Left ventricle myocardium inferior (tissue), 1 donor: ENCODE measurements at places on chromosomes 11 and 22. TPM values are rescaled to one million over a fixed set of nuclear protein-coding genes. Genes with fewer than 3 reads are reported as not detected.

DNA sequence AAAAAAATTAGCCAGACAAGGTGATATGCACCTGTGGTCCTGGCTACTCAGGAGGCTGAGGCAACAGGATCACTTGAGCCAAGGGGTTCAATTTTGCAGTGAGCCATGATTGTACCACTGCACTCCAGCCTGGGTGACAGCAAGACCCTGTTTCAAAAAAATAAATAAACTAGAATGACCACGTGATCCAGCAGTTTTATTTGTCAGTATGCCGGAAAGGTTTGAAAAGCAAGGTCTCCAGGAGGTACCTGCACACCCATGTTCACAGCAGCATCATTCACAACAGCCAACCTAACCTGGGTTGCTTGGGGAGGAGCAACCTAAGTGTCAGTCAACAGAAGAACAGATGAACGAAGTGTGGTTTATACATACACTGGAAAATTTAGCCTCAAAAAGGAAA is 78.7 kb upstream of the SEPTIN5 start:
- no peak for DNase-seq

DNA sequence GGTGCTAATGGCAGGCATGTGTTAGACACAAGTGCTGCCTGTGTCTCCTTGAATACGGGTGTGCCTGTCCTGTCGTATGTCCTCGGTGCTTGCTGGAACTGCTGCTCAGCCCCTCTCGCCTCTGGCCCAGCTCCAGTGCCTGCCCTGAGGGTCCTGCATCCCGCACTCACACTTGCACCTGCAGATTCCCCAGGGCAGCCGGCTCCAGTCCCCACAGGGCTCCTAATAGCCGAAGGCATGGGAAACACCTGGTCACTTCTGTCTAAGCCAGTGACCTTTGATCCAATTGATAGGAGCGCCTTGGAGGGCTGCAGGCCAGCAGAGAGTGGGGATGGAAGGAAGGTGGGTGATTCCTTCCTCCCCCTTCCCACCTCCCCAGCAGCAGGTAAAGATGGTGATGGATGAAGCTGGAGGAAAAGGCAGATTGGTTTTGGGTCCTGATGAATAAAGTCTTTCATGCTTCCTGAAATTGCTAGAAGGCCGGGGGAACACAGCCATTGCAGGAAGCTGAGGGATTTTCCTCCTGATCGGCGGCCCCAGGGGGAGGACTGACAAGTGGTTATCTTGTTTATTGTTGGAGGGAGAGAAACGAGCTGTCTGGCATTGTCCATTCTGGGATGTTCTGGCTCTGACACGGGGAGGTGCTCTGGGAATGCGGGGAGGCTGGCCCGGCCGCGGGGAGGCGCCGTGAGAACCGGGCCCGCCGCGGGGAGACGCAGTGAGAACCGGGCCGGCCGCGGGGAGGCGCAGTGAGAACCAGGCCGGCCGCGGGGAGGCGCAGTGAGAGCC is 110.9 kb upstream of the B3GAT1 start:
- peak; percentile 5 for DNase-seq

DNA sequence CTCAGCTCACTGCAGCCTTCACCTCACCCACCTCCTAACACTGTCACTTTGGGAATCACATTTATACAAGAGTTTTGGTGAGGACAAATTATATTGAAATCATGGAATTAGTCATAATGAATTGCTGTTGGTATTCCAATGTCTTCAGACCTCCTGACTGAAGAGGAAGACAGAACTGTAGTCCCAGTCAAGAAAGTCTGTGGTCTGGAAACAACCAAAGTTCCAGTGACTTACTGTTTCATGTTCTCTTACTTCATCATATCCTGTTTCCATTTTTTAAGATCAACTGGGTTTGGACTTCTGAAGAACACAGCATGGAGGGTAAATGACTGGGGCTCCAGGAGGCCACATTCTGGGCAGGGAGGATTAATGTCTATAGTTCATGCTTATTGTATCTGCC is 43.0 kb upstream of the HIPK3 start:
- DNase-seq: no peak

DNA sequence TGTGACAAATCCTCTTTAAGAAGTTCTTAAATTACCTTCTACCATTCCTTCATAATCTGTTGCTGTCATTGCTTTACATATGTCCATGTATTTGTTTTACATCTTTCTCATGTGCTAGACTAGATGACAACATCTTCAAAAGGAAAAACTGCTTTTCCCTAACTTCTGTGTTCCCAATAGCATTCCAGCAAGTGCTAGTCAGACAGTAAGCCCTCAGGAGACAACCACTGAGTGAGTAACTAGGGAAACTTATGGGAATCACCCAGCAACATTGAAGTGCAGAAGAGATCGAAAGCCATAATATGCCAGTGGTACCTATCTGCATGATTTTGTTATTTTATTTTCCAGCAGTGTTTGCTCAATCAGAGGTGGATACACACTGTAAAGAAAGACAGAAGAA is 889.7 kb upstream of the API5 start:
- no peak for DNase-seq

DNA sequence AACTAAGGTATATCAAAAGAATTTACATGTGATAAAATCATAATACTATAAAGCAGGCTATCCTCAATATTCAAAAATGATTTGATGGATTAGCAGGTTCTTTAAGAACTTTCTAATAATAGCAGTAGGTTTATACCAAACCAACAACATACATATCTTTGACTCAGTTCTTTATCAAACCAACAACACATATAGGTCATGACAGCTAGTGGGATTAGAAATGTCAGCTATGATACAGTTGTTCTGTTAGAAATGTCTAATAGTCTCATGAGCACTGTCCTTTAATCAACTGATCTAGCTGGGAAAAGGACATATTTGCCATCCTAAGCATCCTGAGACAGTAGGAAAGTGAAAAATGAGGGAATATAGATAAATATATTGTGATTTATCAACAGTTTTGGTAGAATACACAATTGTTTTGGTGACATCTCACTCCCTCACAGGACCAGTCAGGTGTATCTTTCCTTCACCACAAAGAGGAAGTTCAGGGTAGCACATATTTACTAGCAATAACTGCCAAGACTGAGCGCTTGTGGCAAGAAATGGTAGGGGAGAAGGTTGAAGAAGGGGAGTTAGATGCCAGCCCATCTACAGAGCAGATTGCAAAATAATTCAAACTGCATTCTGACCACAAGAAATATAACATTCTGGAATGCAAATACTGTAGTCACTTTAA is 90.8 kb upstream of the APOA1 start:
- DNase-seq: no peak

DNA sequence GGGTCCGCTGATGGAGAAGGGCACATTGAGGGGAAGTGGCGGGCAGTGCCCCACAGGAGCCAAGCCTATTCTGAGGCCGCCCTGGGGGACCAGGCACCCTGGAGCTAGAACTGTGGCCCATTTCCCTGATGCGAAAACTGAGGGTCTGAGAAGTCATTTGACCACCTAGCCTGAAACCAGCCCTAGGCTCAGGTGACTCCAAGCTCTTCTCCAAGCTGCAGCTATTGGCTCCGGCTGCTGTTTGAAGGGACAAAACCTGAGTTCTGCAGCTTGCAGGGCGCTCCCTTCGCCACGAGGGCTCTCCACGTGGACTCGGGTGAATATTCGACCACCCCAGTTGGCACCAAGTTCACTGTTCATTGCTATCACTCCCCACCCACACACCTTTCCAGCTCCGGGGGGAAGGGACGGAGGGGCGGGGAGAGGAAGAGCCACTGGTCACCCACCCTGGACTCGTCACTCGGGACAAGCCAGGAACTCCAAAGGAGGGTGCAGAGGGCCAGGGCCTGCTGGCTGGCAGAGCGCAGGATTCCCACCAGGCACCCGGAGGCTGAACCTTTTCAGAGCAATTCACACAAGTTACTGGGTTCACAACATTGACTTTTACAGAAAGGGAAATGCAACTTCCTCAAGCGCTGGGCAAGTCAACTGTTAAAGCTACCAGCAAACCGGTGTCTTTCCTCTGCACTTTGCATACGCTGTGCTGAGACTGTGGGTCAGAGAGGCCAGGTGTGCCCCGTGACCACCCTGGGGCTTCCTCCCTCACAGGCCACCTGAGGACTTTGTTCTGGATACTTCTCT is 1.1 kb upstream of the RAC2 start:
- no peak for DNase-seq

- no peak for DNase-seq
These were observed 52.1 kb upstream of the CAPRIN1 start for GRCh38 chr11:33999393-33999792.

- no peak for DNase-seq
These were observed 9.4 kb downstream of the PLAAT2 start for GRCh38 chr11:63553759-63554158.

- no peak for DNase-seq
These were observed 610.4 kb upstream of the B3GAT1 start for GRCh38 chr11:135022454-135022853.

- no peak for DNase-seq
These were observed 171.8 kb downstream of the CTTN start for GRCh38 chr11:70569996-70570692.

- no peak for DNase-seq
These were observed 90.5 kb upstream of the XKR3 start for GRCh38 chr22:16915701-16916100.

DNA sequence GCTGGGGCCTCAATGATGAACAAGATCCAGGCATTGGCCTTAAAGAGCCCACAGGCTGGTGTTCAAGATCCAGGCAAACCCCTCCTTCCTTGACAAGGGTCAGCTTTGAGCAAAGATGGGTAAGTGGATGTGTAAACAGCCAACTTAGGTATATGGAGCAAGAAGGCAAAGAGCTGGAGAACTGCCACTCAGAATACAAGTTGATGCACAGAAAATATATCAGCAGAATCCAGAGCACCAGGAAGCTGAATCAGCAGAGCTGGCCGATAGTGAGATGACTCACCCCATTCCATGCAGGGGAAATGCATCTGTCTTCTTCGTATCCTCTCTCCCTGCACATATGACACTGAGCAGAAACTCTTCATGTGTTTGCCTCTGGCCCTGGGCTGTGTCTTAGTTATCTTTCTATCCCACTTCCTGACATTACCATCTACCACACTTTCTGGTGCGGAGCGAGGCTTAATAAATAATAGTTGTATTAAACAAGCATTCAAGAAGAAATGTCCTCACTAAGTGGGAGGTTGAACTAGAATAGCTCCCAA is 57.8 kb downstream of the ENDOD1 start:
- DNase-seq: no peak

DNA sequence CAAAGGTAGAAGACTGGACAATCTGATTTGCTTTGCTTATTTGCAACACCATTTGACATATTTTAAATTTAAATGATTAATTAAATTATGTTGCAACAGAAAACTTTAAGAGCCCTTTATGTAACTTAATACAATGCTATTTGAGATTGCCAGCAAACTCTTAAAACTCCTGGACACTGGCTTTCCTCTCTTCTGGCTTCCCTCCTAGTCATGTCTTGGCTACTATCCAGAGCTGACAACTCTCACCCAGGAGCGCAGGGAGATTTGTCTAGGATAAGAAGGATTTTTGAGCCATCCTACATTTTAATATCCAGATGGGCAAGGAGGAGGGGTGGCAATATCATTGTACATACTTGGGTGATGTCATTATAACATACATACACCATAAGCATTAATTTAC is 134.3 kb downstream of the ELP4 start:
- DNase-seq: no peak

DNA sequence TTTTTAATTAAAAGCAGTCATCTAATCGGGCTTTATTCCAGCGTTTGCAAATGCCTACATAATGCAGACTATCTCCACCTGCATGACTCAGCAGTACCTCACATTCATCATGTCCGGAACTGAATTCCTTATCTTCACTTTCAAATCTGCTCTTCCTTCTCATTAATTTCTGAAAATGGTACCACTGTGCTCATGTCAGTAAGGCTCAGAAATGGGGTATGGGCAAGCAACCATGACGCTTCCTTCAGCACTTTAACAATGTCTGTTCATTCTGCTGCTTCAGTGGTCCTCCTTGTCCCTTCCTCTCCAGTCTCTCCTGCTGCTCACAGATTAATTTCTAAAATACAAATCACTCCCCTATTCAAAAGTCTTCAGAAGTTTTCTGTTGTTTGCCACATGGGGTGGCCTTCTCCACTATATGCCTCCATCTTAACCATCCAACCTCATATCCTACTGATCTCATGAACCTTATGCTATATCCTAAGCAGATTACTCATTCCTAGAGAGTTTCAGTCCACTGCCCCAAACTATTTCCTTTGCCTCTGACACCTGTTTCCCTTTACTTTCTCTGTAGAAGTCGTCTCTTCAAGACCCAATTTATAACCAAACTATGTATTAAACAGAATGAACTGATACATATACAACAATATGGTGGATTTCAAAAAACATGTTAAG is 7.0 kb downstream of the GTF2H1 start:
- no peak for DNase-seq

DNA sequence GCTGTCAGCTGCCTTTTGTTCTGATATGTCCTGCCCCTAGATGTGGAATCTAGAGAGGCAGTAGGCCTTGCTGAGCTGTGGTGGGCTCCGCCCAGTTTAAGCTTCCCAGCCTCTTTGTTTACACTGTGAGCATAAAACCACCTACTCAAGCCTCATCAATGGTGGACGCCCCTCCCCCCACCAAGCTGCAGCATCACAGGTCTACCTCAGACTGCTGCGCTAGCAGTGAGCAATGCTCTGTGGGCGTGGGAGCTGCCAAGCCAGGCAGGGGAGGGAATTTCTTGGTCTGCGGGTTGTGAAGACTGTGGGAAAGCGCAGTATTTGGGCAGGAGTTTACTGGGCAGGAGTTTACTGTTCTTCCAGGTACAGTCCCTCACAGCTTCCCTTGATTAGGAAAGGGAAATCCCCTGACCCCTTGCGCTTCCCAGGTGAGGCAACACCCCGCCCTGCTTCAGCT is 98.5 kb downstream of the SMCO4 start:
- no peak for DNase-seq

- DNase-seq: no peak
These were observed 87.0 kb downstream of the BDNF start for GRCh38 chr11:27612932-27613880.

DNA sequence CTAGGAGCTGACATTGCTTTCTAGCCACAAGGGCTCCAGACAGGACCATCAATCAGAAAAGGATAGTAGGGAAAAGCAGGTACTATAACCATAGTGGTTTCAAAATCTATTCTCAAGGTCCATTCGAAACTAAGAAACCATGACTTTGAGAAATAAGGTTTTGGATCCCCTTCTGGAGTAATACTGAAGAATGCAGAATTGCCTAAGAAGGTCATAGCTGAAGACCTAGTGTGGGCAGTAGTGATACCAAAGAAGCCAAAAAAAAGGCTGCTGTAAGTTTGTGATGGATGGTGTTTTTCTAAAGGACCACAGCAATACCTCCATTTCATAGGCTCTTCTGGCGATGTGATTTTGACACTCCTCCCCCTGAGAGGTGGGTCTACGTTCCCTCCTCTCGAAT is 163.1 kb downstream of the MAML2 start:
- DNase-seq: no peak

DNA sequence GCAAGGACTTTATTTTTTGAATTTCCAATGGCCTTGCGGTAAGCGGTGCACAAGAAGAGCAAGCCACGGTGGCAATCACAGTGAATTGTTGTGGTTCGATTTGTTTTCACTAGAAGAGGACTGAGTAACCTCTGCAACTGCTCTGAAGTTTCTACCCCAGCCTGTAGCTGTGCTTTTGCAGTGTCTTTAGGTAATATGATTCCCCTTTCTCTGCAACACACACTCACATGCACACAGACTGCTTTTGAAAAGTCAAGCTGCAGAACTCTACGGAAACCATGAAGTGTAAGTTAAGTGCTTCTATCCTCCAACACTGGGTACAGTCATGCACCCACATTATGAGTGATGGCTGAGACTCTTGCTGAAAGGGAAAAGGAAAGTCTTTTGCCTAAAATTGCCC is 38.4 kb downstream of the CD44 start:
- no peak for DNase-seq

Gene CRYBB3
- total RNA-seq: not detected

Gene APOBEC3A
- total RNA-seq: 0.41 TPM

Gene NCR3LG1
- total RNA-seq: 0.80 TPM

Gene TTC28
- 16.4 TPM for total RNA-seq
